ENCODE measurements at places on chromosomes 2 and 18.

DNA sequence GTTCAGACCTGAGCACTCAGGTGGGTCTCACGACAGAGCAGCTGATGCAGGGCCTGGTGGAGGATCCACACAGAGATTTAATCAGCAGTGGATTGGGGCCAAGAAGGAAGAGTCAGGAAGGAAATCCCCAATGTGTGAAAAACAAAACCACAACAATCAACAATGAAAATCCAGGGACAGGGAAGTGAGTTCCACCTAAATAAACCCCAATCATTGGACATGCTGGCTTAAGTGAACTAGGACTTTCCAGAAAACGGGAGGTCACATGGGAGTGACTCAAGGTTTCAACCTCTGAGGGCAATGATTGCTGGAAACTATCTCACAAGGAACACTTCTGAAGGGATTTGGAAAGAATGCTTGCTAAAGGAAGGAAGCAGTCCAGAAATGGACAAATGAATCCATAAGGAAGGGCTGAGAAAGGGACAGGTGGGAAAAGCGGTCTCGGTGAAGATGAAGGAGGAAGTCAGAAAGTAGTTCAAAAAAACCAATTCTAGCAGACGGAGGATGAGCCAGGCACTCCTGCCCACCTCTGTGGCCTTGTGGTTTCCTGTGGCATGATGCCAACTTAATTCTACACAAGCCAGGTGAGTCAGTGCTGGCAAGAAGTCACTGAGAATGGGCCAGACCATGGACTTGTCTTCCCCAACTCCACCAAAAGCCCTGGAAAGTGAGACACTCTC is 15.4 kb upstream of the XDH start:
- no peak for DNase-seq

DNA sequence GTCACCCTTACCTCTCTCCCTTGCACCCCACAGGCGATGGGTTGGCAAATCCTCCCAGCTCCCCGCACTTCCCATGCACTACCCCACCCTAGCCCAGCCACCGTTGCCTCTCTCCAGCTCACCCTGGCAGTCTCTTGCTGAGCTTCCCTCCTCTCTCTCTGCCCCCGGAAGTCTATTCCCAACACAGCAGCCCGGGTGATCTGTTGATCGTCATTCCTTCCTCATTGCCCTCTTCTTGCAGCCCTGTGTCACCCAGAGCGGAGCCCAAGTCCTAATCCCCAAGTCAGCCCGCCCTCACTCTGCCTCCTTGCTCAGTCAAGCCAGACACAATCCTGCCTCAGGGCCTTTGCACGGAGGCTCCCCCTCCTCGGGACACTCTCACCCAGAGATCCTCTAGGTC is 55.2 kb downstream of the CIB4 start:
- DNase-seq = no peak

GRCh38 chr2:170335351-170335750 is 157.4 kb downstream of the MYO3B start:
- no peak for DNase-seq

DNA sequence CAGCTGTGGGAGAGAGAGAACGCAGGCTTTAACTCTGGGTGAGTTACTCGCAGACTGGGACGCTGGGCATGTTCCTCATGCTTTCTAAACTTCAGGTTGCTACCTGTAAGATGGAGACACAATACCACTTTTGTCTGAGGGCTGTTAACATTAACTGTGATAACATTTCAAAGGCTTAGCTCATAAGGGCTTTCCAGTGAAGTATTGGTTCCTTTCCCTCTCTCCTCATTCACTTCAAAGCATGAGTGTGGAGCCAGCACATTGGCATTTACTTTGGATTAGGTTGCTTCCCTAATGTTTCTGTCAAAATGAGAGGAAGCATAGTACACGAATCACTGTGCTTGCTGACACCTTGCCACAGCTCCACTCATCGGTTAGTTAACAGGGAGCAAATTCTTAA is 30.2 kb downstream of the INSIG2 start:
- DNase-seq = no peak

DNA sequence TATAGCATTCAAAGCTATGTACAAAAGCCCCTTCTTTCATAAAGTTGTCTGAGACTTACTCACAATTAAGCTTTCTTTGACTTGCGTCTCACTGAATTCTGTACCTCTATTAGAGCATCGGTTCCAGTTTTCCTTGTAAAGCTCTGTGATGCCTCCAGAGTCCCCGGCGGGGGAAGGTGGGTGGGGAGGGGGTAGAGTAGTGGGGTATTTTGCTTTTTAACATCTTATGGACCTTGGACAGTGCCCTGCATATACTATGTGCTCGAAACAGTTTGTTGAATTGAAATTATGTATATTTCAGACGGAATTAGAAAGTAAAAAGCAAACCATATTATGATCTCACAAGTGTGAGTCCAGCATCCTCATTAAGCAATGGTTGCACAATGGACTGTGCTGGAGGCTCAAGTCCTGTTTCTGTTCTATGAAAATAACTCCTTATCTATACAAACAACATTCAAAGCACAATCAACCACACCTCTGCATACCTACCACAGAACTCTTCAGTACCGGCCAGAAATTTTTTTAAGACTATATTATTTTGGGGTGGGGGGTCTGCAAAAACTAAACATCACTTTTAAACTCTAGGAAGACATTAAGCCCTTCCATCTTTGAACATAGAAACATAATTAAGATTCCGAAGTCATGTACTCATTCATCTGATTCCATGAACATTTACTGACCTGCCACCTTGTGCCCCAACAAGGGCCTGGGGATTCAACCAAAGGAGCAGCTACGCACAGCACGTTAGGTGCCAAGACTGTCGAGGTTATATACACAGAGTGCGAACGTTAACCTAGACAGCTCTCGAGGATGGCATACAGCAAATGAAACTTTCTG is 908 bp downstream of the STAT1 start:
- DNase-seq = no peak

- no peak for DNase-seq
Observed at GRCh38 chr2:118050974-118051373, 37.1 kb upstream of the CCDC93 start.

DNA sequence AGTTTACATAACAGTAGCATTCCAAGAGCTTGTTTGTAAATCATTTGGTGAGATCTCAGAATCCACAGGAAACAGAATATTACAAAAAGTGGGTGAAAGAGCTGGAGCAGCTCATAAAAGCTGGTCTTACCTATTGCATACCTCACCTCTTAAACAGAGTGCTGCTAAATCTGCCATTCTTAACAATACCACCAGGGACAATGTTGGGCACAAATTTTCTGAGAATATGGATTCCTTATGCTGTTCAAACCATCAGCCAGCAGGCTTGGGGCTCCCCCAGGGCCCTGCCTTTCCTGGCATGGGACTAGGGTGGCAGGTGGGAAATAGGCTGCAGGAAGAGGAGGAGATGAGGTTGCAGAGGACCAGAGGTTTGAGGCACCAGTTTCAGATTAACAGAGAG is 55.6 kb downstream of the TGFA start:
- DNase-seq = no peak

DNA sequence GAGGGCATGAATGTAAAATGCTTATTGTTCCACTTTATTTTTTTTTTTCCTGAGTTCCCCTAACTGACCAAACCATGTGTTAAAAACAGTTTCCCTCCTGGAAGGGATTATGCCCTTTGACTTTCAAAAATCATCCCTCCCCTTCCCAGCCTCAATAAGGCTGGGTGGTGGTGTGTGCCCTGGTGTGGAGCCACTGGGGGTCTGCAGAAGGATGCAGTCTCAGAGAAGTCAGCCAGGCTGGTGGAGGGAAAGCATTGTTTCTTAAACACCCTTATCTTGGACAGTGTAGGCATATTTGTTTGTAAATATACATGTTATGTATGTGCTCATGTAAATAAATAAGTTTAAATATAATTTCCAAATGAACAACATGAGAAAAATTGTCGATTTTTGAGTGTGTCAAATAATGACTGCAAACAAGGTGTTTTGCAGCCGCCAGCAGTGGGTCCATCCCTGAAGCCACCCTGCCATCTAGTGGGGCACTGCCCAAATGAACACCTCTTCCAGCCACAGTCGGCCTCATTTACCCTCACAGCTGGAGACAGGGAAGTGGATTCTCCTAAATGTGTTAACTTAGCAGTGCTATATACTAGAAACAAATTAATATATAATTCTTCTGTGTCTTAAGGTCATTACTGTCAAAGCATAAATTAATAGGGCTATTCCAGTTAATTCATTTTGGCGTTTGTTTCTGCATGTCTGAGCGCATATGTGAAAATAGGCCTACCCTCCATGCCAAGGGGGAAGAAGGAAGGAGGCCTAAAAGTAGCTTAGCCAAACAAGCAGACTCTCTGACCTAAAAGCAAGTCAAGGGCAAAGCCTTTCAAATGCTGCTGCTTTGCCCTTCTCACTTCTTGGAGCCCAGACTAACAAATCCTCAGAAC is 209.6 kb upstream of the PIK3C3 start:
- no peak for DNase-seq

DNA sequence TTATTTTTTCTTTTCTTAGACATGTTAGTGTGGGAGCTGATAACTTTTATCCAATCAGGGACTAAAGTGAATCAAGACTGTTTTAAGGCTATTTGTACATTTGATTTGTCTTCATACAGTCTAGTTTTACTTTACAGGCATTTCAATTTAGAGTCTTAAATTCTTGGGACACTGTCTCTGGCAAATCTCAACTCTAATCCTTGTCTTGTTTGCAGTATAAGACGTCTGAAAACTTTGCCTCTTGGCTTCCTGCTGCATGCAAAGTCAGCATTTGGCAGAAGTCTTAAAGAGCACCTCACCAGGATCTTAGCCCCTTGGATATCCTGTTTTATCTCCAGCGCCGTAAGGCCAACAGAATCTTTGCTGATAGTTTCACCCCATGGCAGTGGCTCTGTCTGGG is 30.3 kb downstream of the SPOPL start:
- DNase-seq = no peak

GRCh38 chr18:68288408-68288807 is 426.5 kb downstream of the TMX3 start:
- DNase-seq = no peak

DNA sequence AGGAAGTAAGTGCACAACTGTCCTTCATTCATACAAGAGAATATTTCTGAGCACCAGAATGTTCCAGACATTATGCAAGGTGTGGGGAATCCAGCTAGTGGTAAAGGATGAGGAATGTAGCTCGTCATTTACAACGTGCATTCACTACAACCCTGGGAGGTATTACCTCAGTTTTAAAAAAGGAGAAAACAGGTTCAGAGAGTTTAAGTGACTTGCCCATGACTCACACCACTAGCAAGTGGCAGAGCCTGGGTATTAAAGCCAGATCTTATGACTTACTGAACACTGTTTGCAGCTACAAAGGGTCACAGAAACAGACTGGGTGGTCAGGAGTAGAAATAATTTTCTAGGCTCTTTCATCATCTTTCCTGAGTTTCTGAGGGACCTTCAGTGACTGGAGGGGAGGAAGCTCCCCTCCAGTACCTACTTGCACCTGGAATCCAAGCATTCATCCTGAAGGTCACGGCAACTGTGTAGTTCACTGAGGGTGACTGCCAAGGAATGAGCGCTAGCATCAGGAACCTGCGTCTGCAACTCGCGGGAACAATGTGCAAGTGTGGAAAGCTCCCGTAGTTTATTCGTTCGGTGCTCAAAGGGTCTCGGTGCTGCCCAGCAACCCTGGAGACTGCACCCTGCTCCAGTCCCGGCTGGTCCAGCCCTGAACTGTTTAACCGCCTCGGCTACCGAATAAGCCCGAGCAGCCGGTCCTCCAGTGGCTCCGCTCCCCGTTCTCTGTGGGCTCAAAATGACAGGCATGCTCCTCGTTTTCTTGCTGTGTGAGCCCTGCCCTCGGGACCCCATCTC is 647 bp downstream of the CCDC121 start:
- DNase-seq = peak; percentile 63

DNA sequence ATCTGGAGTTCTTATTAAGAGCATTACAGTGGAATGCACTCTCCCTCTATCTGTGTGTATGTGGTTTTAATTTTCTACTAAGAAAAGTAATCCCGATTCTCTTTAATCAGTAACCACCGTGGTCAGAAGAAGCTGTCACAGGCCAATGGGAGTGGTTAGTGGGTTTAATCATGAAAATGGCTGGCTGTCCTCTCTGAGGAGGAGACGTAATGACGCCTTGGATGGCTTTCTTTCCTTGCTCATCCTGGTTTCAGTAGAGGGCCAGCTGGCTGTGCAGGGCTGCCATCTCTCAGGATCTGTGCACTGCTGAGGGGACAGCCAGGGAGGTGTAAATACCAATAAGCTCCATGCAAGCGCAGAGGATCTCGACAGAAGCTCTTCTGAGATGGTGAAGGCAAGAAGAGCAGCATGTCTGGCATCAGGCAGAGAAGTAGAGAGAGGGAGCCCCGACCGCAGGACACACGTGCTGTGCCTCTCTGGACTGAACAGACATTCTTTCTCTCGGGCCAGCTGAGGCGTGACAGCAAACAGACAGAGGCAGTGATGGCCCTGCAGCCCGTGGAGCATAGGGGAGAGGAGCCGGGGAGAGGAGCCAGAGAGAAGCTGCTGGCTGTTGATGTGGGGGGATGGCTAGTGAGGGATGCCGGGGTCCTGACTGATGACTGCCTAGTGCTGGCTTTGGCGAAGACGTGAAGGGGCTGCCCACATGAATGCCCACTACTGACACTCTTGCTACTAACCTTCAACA is 65.1 kb upstream of the DAPL1 start:
- DNase-seq = no peak

DNA sequence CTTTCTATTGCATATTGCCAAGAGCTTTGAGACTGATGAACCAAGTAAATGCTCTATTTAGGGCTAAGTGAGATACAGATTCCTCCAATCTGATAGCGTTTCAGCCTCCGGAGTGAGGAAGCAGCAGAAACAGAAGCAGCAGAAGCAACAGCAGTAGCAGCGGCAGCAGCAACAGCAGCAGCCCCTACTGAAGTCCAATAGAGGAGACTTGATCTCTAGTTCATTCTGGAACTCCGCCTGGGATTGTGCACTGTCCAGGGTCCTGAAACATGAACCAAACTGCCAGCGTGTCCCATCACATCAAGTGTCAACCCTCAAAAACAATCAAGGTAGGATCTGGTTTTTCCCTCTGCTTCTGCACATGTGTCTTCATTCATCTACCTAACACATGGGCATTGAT is at the start of gene DPP10:
Gene DPP10 (plus strand): TSS at position 132 of the 400 bp plus-strand sequence.
- no peak for DNase-seq

DNA sequence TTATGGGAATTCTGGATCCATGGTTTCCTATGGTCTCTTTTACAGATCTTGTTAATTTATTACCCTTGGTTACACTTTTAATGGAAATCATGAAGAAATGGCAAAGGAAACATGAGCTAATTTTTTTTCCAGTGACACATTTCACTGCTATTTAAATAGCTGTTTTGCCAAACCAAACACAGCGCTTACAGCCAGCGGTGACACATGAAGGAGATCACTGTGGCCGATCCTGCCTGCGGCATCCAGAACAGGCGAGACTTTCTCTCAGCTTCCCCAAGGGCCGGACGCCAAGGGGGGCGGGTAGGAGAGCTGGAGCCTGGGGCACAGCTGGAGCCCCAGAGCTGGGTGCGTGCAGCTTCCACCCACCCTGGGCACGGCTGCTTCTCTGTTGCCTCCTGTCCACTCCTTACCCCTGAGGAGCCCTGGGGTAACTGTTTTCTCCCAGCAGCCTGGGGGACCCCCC is 81.4 kb upstream of the PKDCC start:
- peak; percentile 79 for DNase-seq

GRCh38 chr18:39938676-39939608 is 2016.1 kb upstream of the PIK3C3 start:
- DNase-seq = no peak

- DNase-seq = no peak
Observed at GRCh38 chr2:228561816-228562215, 380.3 kb upstream of the SPHKAP start.

Measured in BJ (cell line).